ENCODE measurements at places on chromosomes 1 and 21.

DNA sequence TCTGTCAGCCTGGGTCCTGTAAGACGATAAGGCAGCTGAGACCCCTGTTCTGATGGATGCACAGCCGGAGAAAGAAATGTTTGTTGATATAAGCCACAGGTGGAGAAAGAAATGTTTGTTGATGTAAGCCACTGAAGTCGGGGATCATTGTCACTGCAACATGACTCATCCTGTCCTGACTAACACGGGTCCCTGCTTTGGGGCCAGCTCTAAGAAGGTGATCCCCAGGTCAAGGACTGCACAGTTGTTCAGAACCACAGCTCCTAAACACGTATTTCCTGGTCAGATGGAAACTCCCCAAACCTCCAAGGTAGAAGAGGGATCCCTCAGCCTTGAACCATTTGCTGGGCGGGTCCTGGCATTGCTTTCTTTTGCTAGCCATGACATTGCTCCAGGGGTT lies 86.4 kb upstream of the IGSF21 start:
- DNase-seq, result no peak

DNA sequence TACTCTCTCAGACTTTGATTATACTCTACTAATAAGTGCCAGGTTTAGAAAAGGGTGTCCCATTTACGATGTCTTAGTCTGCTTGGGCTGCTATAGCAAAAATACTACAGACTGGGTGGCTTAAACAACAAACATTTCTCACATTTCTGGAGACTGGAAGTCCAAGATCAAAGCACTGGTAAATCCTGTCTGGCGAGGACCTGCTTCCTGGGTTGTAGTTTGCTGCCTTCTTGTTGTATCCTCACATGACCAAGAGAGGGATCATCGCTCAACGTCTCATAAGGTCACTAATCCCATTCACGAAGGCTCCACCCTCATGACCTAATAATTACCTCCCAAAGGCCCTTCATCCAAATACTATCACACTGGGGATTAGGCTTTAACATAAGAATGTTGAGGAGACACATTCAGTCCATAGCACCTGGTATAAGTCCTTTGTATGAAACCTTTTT lies 12.0 kb downstream of the PRDX6 start:
- no peak for DNase-seq

- DNase-seq, result no peak
Measured at GRCh38 chr1:207313131-207313530, 8.3 kb upstream of the CD55 start.

GRCh38 chr1:204463125-204464060 lies 31.2 kb downstream of the PIK3C2B start:
- DNase-seq, result no peak

GRCh38 chr1:219281831-219282230 lies 108.2 kb downstream of the LYPLAL1 start:
- DNase-seq, result no peak

DNA sequence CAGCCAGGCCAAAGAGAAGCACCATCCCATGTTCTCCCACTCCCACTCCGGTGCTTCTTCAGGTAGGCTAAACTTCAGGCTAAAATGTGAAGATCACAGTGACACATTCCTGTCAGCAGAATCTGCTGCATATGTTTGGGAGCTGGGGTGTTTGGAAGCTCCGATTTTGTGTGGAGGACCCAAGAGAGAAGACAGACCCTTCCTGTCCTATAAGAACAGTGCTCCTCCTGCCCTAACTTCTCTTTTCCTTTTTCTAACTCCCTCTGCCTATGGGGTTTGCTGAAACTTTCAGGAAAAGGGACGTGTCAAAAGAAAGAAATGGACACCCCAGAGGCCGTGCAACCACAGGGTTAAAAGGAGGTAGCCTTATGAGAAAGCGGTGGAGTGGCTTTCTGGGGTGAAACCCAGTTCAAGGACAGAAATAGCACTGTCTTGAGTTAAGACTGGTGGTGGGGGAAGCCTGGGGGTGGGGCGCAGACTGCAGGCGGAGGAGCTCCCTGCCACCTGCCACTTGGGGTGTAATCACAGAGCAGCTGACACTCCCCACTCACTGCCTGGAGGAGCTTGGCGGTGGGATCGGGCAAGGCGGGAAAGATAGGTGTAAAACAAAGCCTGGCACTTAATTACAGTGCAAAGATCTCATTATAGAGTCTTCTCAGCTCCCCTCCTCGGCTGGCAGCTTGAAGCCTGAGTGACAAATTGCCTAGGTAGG lies 645 bp upstream of the TLR5 start:
- DNase-seq, result peak; percentile 65

All from NCI-H1436 treated with DMSO at 0.1 percent for 48 hours (cell line).